Activated T-cell treated with anti-CD3 and anti-CD28 coated beads, Interleukin-2, amount 50 U/mL, for 1 hour (primary cell): ENCODE measurements at places on chromosomes 7 and 10.
A peak's percentile ranks its signal among the peaks of the same experiment; 100 is the strongest.

DNA sequence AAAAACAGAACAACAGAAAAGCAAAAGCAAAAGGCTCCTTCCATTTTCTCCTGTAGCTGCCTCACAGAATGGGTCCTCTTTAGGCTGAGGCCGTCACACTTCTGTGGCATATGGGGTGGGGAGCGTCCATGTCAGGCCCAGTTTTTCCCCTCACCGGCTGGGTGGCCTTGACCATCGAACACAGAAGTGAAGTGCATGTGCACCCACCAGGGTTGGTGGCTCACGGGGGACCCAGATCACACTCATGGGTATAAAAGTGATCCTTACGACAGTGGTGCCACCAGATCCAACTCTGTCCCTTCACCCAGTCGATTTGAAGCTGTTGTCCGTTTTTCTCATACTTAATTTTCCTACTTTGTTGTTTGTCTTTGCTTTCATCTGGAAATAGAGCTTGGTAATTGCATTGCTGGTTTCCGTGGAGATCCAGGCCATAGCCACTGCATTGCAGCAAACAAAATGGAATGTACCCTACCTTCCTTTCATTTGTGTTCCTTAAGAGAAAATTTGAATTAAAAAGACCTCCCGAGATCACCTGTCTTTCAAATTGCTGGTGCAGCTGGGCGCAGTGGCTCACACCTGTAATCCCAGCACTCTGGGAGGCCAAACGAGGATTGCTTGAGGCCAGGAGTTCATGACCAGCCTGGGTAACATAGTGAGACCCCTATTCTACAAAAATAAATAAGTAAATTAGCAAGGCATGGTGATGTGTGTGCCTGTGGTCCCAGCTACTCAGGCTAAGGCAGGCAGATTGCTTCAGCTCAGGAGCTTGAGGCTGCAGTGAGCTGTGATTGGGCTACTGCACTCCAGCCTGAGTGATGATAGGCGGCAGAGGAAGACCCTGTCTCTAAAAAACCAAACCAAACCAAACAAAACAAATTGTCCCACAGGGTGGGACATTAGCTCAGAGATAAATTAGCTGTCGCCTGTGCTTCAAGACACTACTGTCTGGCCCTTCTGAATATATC lies 10.7 kb upstream of the GJD4 start:
- DNase-seq: no peak

DNA sequence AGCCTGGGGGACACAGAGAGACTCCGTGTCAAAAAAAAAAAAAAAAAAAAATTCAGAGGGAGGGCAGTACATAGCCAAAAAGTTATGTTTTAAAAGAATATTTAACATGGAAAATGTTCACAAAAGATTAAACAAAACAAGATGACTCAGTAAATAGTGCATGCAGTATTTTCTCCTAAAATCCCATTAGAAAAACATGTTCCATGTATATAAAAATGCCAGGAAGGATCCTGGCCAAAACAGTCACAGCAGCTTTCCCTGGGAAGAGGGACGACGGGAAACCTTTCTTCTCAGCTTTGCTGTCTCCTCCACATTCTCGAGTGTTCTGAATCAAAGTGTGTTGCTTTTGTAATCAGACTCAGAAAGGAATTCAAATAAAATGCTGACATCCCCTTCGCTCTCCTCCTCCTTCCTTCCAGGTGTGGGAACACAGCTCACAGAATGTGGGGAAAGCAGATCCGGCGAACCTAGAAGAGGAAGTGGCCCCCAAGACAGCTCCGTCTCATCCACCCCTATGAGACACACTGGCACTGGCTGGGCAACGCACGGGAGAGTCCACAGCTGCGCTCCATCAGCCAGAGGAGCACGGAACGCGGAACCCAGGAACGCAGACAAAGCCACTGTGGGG lies 139.4 kb downstream of the MAD1L1 start:
- no peak for DNase-seq

DNA sequence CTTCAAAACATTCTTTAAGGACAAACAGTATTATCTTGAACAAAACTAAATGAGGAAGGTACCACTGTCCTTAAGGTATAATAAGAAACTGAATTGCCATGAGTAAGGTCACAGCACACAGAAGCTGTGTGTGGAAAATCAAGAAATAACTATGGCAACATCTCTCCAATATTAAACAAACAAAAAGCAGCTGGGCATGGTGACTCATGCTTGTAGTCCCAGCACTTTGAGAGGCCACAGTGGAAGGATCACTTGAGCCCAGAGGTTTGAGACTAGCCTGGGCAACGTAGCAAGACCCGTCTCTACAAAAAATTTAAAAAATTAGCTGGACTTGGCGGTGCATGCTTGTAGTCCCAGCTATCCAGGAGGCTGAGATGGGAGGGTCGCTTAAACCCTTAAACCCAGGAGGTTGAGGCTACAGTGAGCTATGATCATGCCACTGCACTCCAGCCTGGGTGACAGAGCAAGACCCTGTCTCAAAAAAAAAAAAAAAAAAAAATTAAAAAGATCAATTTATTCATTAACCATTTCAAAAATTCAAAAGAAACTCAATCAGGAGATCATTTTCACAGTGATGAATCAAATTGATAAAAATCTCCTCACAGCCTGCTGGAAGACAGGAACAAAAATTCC lies 195.4 kb downstream of the SKIDA1 start:
- no peak for DNase-seq

DNA sequence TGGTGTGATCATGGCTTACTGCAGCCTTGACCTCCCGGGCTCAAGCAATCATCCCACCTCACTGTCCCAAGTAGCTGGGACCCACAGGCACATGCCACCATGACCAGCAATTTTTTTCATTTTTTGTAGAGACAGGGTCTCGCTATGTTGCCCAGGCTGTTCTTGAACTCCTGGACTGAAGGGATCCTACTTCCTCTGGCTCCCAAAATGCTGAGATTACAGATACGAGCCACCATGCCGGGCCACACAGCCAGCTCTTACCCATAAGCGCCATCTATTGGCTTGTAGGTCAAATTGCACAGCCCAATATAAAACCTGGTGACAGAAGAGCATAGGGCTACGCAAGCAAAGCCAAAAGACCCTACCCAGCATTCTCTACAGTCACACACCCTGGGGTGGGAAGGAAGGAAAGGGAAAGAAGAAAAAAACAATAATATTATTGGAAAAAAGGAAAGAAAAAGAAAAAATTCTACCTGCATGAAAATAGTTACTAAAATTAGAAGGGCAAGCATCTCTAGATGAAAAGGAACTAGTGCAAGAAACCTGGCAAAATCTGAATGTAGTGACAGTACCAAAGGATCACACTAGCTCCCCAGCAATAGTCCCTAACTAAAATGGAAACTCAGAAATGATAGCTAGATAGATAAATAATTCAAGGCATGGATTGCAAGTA lies 29.4 kb upstream of the AMPH start:
- DNase-seq: no peak

- no peak for DNase-seq
Observed at GRCh38 chr7:99457650-99458493, 8.1 kb downstream of the ATP5MF start.

GRCh38 chr7:87416682-87417587 lies 58.5 kb downstream of the ABCB4 start:
- DNase-seq: peak; percentile 34

DNA sequence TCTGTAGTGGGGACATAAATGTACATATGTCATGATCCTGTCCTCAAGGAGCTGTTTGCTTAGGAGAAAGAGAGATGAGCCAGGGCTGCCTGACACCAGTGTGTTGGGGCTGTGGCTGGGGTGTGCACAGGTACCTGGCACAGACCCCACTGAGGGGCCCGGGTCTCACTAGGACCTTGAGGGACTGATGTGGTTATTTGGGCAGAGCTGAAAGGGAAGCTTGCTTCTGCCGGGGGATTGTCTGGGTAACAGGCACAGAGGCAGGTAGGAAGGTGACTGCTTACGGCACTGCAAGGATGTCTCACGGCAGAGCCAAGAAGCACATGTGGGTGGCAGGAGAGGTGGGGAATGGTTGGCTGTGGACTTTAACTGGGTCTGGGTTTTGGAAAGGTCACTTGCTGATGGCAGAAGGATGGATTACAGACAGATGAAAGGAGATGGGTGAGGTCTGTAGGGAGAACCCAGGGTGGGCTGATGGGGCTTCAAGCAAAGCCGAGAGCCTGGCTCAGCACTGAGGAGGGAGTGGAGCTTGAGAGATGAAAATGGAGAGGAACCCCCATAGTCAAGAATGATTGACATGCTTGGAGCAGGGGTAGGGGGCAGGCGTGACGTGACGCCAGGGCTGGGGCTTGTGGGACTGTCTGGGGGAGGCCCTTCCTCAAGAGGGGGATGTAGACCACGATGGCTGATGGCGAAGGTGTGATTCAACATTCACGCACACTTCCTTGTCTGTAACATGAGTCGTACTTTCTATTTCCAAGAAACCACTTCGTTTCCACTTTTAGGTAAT lies 207.7 kb upstream of the SHH start:
- no peak for DNase-seq

DNA sequence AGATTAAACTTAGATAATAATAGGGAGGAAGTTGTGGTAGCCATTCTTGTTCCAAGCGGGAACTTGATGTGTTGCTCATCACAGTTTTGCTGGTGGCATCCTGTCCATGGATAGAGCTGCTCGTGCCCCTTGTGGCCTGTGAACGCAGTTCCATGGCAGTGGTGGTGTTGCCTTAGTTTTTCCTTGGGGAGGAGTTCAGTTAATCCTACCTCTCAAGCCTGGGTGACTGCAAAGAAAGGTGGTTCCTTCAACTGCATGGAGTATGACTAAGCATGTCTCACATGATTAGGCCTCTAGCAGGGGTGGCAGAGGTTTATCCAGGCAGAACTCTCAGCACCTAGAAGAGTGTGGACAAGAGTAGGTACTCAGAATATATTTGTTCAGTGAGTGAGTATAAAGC lies 99.7 kb downstream of the MAPK8 start:
- no peak for DNase-seq

- no peak for DNase-seq
Observed at GRCh38 chr7:98913612-98914011, 35.3 kb downstream of the TRRAP start.

GRCh38 chr10:72337039-72337629 lies 17.6 kb downstream of the DNAJB12 start:
- peak; percentile 79 for DNase-seq

DNA sequence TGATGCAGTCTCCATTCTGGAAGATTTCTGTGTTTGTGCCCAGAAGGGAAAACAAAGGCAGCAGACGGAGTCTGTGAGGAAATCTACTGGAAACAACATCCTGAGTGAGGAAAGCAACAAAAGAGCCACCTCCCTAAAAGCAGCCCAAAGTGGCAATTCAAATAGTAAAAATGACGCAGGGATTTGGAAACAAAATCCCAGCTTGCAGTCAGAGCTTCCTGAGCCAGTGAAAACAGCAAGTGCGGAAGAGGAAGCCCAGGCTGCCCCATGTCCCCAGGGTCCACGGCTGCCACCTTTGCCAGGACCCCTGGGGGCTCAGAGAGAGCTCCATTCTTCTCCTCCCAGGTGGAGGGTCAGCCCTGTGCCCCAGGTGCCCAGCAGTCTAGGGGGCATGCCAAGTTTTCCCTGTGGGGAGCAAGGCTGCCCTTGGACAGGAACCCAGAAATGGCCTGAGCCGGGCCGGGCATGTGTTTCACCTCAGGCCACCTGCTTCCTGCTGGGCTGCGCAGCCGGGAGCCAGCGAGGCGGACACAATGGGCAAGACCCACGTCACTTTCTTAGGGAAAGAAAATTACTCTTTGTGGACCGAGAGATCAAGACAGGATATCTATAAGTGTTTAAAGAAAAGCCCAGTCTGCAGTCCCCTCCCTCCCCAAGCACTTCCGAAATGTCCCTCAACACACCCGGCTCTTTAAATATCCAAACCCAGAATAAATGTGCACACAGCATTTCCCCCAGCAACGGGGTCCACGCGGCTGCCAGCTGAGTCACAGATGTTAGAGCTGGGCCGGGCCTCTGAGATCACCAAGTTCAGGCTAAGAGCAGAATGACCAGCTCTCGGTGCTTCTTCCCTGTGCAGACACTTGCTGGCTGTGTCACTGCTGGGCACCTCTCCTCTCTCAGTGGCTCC lies 231.1 kb downstream of the ARHGAP12 start:
- DNase-seq: no peak

- DNase-seq: no peak
Observed at GRCh38 chr7:80054356-80054755, 80.3 kb upstream of the GNAI1 start.

GRCh38 chr7:23043441-23043840 lies 29.5 kb upstream of the HYCC1 start:
- no peak for DNase-seq
